Ascending aorta (tissue), 2 donors: ENCODE measurements at places on chromosomes 7 and 10. TPM values are rescaled to one million over a fixed set of nuclear protein-coding genes. Genes with fewer than 3 reads are reported as not detected.

GRCh38 chr10:32244421-32245207 is 102.3 kb downstream of the EPC1 start:
- no peaks in the 10 kb centered on the region for H3K4me1 ChIP-seq
- H3K27ac ChIP-seq, result no peak overlapping the region
- H3K27me3 ChIP-seq, result no peaks in the 10 kb centered on the region
- no peak overlapping the region for H3K4me3 ChIP-seq
- no peak for DNase-seq

DNA sequence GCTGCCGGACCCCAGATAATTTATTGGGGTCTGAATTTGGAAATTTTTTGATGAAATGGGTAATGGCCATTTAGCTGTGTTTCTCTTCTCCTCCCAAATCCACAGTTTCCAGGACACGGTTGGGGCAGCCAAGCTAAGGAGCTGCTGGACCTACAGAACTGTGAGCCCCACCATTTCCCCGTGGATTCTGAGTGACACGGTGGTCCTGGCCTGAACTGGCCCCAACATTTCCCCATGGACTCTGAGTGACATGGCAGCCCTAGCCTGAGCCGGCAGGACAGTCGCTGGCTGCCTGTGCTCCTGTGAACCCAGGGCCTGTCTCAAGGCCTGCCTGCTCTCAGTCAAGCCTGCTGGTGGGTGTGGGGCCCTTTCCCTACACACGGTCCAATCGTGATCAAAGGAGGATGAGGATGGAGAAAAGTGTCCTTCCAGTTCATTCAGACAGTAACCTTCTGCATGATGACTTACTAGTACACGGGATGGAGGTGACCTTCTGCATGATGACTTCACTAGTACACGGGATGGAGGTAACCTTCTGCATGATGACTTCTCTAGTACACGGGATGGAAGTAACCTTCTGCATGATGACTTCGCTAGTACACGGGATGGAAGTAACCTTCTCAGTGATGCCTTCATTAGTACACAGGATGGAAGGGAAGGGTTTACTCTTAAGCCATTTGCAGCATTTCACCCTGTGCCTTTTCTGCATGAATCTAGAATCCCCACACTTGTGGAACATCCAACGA is 359.9 kb downstream of the GLRX3 start:
- no peaks in the 10 kb centered on the region for H3K27me3 ChIP-seq
- H3K27ac ChIP-seq, result no peak overlapping the region
- H3K36me3 ChIP-seq, result no peaks in the 10 kb centered on the region
- no peak for DNase-seq
- H3K4me1 ChIP-seq, result no peaks in the 10 kb centered on the region

DNA sequence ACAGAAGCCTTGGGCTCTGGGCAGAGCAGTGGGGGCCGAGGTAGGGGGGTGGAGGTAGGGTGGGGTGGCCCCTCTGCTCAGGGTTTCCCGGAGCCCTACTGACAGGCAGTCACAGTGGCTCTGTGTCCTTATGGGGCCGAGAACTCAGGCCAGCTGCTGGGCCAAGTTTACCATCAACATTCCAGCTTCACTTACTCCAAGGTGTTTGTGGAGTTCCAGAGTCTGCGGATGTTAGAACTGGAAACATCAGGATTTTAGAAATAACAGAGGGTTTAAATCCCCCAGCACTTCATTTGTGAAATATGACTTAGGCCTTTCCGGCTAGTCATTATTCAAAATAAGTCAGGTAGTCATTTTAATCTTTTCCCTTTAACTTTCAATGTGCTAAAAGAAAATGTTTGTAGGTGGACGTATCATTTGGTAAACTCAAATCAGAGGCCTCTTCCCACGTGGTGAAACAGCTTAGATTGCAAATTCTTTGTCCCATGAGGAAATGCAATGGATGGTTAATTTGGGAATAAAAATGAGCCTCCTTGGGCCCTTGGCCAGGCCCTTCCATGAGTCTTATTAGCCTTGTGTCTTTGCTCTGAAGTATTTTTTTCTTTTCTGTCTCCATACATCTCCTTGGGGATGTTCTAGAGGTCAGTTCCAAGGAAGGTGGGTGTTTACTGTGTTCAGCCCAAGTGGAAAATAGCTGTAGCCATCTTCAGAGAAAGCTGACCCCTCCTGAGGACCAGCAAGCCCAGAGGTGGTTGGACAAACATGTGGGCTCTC is 99.6 kb upstream of the BTBD16 start:
- H3K27ac ChIP-seq, result no peak overlapping the region
- H3K4me1 ChIP-seq, result no peaks in the 10 kb centered on the region
- no peaks in the 10 kb centered on the region for H3K27me3 ChIP-seq
- no peak for DNase-seq
- no peak overlapping the region for H3K4me3 ChIP-seq
- H3K36me3 ChIP-seq, result peaks cover 5% of the 10 kb centered on the region

- no peak for DNase-seq
- H3K27ac ChIP-seq, result peak overlapping the region; percentile 77
- peaks cover 39% of the 10 kb centered on the region for H3K4me1 ChIP-seq
- no peak overlapping the region for H3K4me3 ChIP-seq
- H3K36me3 ChIP-seq, result no peaks in the 10 kb centered on the region
- no peaks in the 10 kb centered on the region for H3K27me3 ChIP-seq
These were observed 77.5 kb upstream of the HABP2 start for GRCh38 chr10:113475381-113475807.

- no peaks in the 10 kb centered on the region for H3K4me1 ChIP-seq
- H3K36me3 ChIP-seq, result no peaks in the 10 kb centered on the region
- no peak overlapping the region for H3K4me3 ChIP-seq
- no peak for DNase-seq
- H3K27ac ChIP-seq, result no peak overlapping the region
These were observed 913.9 kb upstream of the AUTS2 start for GRCh38 chr7:68684246-68684839.

- no peaks in the 10 kb centered on the region for H3K4me1 ChIP-seq
- no peak overlapping the region for H3K27ac ChIP-seq
- H3K27me3 ChIP-seq, result no peaks in the 10 kb centered on the region
These were observed 90.1 kb upstream of the NFE2L3 start for GRCh38 chr7:26061678-26062603.

DNA sequence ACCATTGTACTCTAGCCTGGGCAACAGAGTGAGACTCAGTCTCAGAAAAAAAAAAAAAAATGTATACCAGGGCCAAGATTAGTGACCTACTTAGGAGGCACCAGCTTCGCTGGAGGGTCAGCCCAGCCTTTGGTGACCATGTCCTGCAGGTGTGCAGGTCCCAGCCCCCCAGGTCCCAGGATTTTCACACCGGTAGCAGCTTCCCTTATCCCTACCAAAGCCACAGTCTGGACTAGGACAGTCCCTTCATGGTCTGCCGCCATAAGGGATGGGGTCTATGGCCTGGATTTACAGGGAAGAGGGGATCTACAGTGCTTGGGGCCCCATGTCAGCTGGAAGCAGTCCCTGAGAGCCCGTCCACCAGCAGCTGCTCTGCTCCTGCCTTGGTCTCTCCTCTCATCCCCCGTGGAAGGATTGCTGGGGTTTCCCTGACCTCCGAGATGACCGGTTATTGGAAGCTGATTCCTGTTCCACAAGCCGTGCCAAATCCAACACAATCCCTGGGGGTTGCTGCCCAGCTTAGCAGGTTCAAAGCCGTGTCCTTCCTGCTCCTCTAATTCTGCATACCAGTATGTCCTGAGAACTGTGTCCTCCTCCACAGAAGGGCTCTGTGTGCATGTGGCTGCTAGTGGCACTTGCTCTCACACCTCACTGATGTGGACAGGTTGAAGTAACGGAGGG is 11.0 kb upstream of the NDUFB2 start:
- no peaks in the 10 kb centered on the region for H3K4me1 ChIP-seq
- H3K27me3 ChIP-seq, result no peaks in the 10 kb centered on the region
- H3K27ac ChIP-seq, result no peak overlapping the region
- peak; percentile 35 for DNase-seq

DNA sequence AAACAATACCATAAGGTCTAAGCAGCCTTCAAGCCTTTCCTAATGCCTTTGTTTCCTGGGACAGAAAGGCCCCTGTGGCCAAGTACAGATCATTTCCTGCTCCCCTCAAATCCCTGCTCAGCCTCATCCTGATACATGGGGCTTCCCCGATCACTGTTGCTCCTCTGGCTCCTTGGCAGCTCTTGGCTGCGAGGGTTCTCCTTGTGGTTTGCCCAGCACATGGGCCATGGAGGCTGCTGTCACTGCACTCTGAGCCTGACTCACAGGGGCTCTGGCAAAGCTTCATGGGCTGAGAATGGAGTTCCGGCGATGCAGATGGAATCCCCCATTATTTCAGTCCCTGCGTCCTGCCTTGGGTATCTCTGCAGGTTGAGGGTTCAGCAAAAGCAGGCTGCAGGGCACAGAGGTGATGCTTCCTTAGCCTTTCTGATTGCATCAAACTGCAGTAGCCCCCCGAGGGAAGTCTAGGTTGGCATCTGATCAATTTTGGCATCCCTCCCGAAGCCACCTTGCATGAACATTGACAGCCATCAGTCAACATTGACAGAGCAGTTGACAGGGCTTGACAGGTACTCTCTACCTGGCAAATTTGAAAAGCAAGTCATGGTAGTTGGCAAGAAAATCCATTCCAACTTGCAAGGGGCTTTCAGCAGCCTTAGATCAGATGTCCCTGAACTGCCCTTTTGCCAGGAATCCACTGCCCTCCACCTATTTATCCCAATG is 168.6 kb downstream of the GFRA1 start:
- no peaks in the 10 kb centered on the region for H3K4me1 ChIP-seq
- no peaks in the 10 kb centered on the region for H3K27me3 ChIP-seq
- H3K4me3 ChIP-seq, result no peak overlapping the region
- H3K36me3 ChIP-seq, result no peaks in the 10 kb centered on the region

GRCh38 chr10:31677195-31678138 is 251.2 kb downstream of the ARHGAP12 start:
- H3K4me3 ChIP-seq, result no peak overlapping the region
- no peaks in the 10 kb centered on the region for H3K27me3 ChIP-seq
- no peaks in the 10 kb centered on the region for H3K36me3 ChIP-seq
- H3K27ac ChIP-seq, result no peak overlapping the region
- DNase-seq, result no peak

- H3K27ac ChIP-seq, result no peak overlapping the region
- H3K4me1 ChIP-seq, result no peaks in the 10 kb centered on the region
- DNase-seq, result no peak
- no peaks in the 10 kb centered on the region for H3K27me3 ChIP-seq
- no peaks in the 10 kb centered on the region for H3K36me3 ChIP-seq
- no peak overlapping the region for H3K4me3 ChIP-seq
These were observed 166.8 kb upstream of the PFKP start for GRCh38 chr10:2900530-2900929.

DNA sequence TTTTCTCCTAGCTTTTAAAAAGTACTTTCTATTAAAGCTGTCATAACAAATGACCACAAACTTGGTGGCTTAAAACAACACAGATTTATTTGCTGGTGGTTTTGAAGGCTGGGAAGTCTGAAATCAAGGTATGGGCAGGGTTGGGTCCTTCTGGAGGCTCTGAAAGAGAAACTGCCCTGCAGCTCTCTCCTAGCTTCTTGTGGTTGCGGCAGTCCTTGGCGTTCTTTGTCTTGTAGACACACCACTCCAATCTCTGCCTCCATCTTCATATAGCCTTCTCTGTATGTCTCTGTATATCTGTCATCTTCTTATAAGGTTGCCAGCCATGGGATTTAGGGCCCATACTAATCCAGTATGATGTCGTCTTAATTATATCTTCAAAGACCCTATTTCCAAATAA is 79.4 kb upstream of the PRR15 start:
- H3K27me3 ChIP-seq, result no peaks in the 10 kb centered on the region
- peaks cover 4% of the 10 kb centered on the region for H3K4me1 ChIP-seq
- no peaks in the 10 kb centered on the region for H3K36me3 ChIP-seq
- peak overlapping the region; percentile 52 for H3K27ac ChIP-seq
- DNase-seq, result no peak
- peak overlapping the region; percentile 41 for H3K4me3 ChIP-seq

DNA sequence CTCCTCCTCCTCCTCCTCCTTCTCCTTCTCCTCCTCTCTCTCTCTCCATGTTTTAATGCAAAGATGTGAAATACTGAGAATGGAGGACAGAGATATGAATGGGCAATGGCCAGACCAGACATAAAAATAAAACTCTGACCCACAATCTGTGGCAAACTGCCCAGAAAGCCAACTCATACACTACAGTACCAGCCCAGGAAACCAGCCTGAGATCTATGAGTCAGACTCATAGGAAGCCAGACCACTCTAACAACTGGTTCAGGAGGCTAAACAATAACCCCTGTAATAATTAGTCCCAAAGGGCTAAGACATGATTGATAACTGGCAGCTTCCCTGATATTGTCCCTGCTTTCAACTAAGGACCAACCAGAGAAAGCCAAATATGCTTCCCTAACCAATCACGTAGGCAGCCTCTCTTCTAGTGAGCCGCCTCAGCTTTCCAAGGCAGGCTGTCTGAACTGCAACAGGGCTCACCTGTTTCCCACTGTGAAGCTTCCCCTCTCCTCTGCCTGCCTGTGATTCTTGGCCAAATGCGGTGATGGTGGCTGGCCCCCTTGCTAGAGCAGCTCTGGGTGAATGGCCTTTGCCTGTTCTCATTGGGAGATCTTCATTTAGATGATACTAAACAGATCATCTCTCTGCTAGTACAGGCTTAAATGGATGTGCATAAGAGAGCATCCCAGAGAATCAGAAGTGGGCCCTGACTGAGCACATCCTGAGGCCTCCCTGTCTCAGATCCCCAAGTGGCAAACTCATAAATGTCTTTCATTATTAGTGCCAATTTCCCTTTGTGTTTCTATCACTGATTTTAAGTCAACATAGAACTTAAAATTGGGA is 817.6 kb downstream of the TNS3 start:
- DNase-seq, result peak; percentile 41
- H3K36me3 ChIP-seq, result no peaks in the 10 kb centered on the region
- H3K4me1 ChIP-seq, result peaks cover 5% of the 10 kb centered on the region
- peak overlapping the region; percentile 85 for H3K27ac ChIP-seq
- H3K27me3 ChIP-seq, result no peaks in the 10 kb centered on the region

- no peaks in the 10 kb centered on the region for H3K36me3 ChIP-seq
- no peaks in the 10 kb centered on the region for H3K27me3 ChIP-seq
- H3K27ac ChIP-seq, result no peak overlapping the region
These were observed 525.6 kb downstream of the MDFIC start for GRCh38 chr7:115447495-115447894.

GRCh38 chr10:78065611-78066010 is 31.9 kb downstream of the RPS24 start:
- no peaks in the 10 kb centered on the region for H3K36me3 ChIP-seq
- no peak for DNase-seq
- H3K4me1 ChIP-seq, result no peaks in the 10 kb centered on the region
- H3K4me3 ChIP-seq, result no peak overlapping the region
- H3K27me3 ChIP-seq, result no peaks in the 10 kb centered on the region

DNA sequence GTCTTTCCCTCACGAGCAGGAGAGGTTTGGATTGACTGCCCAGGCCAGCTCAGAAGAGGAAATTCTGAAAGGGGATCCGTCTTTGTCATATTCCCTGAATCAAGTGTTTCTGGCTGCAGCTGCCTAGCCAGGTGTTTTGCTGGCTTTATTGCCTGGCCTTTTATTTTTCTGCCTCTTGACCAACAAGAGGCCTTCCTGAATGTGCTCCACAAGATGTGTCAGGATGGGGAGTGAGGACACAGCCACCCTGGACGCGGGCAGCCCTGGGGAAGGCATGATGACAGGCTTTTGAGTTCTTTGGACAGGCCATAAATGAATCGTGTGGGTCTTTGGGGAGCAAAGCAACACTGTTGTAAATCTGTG is 163.6 kb downstream of the CAMK1D start:
- H3K4me1 ChIP-seq, result no peaks in the 10 kb centered on the region
- H3K4me3 ChIP-seq, result no peak overlapping the region
- H3K36me3 ChIP-seq, result no peaks in the 10 kb centered on the region
- DNase-seq, result no peak
- no peaks in the 10 kb centered on the region for H3K27me3 ChIP-seq

ACTL6B gene
- not detected for total RNA-seq

FBXO24 gene
- total RNA-seq, result not detected

GPAM gene
- 3.2 TPM for total RNA-seq

ARMH3 gene
- total RNA-seq, result 4.5 TPM

ZNF107 gene
- total RNA-seq, result 0.85 TPM

OR2A1 gene
- not detected for total RNA-seq

GRM3 gene
- not detected for total RNA-seq

ATXN7L1 gene
- total RNA-seq, result 7.5 TPM

CHCHD2 gene
- total RNA-seq, result 323 TPM
